Panc1 (cell line): ENCODE measurements at places on chromosomes 11 and 22.

- no peak for DNase-seq
Measured at GRCh38 chr11:116317212-116317611, 455.6 kb downstream of the BUD13 start.

GRCh38 chr22:39935116-39935515, 25.1 kb upstream of the TMA7B start:
- DNase-seq = no peak

GRCh38 chr11:112315861-112316739, 55.4 kb upstream of the PLET1 start:
- DNase-seq = no peak

DNA sequence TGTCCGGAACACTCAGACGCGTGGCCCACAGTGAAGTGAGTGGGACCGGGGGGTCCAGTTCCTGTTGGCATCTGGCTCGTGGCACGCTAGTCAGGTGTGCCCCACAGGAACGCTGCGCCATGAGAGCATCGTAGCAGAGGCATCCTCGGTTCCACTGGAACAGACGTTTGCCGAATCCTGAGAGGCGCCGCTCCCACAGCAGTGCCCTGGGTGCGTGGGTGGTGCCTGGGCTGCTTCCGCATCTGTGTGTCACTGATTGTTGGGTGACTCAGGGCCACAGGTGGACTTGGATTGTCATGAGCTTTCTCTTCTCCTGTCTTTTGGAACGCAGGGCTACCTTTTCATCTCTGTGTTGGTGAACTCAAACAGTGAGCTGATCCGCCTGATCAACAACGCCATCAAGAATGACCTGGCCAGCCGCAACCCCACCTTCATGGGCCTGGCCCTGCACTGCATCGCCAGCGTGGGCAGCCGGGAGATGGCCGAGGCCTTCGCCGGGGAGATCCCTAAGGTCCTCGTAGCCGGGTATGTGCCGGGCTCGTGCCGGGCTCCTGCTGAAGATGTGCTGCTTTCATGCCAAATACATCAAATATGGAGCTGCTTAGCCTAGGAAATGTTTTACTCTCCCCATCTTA, 46.2 kb downstream of the AP2A2 start:
- no peak for DNase-seq

GRCh38 chr22:19965771-19966709, 24.4 kb upstream of the TXNRD2 start:
- no peak for DNase-seq

DNA sequence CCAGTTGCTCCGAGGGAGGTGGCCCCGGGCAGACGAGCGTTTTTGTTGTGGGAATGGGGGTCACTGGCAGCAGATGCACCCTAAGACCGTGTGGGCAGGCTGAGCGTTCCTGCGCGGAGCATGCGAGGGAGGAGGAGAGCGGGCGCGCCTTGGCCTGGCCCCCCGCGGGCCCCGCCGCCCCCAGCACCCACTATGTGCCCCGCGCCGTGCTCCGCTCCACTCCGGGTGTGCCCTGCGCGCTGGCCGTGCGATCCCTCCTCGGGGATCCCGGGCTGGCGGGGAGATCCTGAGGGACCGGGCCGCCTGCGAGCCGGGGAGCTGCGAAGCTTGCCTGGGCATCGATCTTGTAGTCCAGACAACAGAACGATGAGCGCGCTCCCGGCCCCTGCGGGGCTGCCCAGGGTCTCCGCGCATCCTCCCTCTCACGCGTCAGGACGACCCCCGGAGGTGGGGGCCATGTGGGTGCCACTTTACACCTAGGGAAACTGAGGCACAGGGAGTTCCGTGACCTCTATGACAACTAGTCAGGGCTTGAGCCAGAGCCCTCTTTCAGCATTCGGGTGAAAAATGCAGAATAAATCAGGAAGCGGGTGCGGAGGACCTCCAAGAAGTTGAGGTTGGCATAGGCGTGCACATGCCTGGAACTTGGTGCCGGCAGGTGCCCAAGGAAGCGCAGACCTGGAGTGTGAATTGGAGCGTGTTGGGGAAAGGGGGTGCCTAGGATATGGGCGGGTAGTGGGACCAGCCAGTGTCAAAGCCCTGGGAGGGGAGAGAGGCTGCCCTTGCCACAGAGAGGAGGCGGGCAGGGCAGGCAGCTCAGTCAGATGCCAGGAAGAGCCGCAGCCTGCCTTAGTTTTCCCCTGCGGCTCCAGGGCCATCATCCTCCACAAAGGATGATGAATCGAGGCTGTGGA, 1.3 kb upstream of the KMT5B start:
- no peak for DNase-seq

- DNase-seq = no peak
Measured at GRCh38 chr11:61853698-61854169, 25.6 kb downstream of the FADS2 start.

DNA sequence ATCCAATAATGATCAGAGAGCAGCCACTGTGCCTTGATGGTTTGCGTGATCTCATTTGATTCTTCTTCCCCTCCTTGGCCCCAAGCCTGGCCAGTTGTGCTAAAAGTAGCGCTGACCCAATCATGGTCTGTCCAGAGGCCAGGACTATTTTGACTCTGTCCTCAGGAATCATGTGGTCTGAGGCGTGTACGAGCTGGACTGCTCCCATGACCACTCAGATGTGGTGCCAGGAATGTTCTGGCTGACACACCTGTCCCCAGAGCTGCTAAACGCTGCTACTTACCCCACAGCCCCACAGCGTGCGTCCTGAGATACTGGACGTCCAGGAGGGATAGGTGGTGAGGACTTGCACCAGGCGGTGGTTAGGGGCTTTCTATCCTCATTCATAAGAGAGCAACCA, 70.5 kb downstream of the FEZ1 start:
- DNase-seq = no peak

DNA sequence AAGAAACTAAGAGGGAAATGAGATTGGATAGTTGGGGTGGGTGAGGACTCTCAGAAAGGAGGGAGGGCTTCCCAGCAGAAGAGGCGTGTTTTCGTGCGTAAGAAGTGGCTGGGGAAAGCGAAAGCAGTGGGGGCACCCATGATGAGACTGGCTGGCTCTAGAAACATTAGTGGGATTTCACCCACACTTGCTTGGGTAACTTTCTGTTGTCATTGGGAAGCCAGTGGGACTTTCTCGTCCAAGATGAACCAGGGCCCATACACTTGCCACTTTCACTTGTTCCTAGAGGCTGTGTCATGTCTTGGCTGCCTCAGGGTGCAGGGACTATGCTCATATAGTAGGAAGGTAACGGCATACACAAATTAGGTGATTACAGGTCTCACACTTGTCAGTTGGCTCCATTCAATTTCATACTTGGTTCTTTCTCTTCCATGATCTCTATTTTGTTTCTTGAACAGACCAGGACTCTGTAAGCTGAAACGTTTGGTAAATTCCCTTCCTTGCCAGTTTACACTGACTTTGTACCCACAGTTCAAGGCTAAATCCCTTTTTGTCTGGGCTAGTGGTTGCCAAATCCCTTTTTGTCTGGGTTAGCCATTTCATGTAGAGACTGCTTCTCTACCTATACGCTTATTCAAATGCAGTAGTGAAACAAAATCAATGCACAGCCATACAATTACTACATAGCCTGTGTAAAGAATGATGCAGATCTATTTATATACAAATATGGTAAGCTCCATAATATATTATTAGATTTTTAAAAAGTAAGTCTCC, 42.0 kb upstream of the CXCR5 start:
- DNase-seq = no peak

DNA sequence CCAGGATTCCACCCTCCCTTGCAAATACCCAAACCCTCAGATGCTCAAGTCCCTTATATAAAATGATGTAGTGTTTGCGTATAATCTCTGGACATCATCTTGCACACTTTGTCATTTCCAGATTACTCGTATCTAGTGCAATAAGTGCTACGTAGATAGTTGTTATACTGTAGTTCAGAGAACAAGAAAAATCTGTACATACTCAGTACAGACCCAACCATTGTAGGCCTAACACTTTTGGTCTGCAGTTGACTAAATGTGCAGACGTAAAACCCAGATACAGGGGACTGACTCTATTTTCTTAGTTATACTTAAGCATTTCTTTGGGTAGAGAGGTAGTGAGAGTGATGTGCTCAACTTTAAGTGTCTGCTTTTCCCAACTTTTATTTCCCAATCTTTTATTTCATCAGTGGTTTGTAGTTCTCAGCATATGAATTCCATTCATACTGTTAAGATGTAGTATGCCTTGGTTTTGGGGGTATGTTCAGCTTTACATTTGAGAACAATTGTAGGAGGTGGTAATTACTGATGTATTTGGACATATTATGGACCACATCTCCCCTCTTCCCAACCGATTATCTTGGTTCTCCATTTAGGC, 43.9 kb downstream of the DDX6 start:
- DNase-seq = no peak

- no peak for DNase-seq
Measured at GRCh38 chr22:44748524-44748923, 3.9 kb upstream of the ARHGAP8 start.

DNA sequence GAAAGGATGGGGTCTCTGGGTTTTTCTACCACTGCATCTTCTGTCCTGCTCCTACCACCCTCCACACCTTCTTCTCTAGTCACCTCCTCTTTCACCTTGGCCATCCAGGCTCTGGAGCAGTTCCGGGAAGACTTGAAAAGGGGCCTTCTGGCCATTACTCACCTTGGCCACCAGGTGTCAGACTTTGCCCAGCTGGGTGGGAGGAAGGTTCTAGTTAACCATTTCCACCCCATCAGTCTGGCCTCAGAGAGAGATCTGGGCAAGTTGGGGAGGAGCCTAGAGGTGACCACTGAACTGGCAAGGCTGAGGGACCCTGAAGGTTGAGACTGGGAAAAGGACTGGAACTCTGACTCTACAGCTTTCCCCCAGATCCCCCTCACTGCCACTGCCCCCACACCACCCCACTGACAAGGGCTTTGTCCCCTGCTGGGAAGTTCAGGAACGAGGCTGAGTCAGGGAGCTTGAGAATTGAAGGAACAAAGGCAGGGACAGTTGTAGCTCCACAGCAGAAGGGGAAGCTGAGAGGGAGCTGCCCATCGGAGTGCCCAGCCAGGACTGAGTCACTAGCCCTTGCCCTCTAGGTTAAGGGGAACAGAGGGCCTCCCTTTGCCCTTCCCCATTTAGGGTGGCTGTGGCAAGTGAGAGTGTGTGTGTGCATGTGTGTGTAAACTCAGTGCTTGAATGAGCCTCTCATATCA, 3.7 kb upstream of the POLD4 start:
- no peak for DNase-seq

- no peak for DNase-seq
Measured at GRCh38 chr11:8794126-8794525, 111.5 kb downstream of the RPL27A start.

DNA sequence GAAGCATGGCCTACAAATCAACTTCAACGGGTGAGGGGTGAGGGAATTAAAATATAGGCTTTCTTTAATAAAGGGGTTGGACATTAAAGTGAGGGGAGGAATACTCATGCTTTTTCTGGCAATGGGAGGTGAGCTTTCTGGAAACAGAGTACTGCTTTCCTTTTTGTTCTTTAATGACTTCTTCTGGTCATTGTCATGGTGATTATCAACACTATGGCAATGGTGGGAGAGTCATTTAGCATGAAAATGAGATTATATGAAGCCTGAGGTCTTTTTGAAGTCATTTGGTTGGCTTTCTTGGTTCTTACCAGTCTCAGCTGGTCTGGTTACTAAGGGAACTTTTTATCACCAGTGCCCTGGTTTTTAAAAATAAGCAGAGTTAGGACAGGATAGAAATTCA, 475.8 kb upstream of the LRRC4C start:
- no peak for DNase-seq

DNA sequence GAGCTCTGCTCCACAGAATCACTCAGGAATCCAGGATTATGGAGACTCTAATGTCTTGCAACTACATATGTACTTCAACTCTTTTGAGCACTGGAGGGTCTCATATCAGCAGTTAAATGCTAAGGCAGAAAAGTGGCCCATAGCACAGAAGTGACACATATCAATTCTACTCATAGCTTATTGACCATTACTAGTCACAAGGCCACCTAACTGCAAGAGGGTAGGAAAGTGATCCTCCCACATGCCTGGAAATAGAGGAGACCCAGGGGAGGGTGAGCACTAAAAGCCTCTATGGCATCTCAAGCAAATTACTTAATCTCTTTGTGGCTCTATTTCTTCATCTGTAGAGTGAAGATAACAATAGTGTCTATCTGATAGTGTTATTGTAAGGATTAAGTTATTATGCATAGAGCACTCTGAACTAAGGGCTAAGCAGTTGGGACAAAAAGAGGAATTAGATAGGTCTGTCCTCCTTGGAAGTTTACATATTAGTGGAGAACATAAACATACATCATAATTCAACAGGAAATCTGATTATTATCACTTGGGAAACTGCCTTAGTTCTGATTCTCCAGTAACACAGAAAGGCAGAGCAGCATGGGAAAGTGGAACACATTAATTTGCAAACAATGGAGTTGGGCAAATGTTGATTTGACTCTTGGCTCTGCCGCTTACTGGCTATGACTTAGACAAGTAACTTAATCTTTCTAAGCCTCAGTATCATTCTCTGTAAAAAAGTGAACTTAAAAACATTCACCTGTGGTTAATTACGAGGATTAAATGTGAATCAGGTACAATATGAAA, 25.1 kb upstream of the USP47 start:
- DNase-seq = no peak

DNA sequence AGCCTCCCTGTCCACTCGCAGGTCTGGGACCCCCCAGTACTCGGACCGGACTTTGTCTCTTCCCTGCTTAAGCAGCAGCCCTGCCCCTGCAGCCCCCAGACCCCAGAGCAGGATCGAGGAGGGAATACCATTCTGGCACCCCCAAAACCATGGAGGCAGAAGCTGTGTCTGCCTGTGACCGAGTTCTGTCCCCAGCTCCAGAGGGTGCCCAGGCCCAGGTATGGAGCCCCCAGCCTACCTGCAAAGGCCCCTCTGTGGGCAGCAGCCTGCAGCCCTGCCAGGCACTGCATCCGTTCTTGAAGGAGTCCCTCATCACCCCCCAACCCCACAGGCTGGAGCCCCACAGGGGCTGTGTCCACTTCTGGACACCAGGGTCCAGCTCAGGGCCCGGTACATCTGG, 163.8 kb downstream of the BRD1 start:
- no peak for DNase-seq

- DNase-seq = no peak
Measured at GRCh38 chr11:124840666-124841065, 24.6 kb upstream of the ROBO3 start.

DNA sequence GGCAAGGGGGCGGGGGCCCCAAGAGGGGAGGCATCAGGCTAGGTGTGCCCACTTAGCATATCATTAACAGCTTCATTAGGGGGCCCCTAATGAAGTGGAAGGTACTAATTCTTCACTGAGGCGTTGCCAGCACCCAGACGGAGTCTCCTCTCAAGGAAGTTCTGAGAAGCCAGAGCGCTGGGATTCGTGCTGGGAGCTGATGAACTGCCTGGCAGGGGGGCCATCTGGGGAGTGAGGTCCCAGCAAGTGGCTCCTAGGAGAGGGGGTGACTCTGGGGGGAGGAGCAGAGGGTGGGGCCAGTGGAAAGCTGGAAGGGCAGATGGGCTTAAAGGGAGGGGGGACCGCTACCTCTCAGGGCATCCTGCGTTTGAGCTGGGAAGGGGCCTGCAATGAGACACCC, 29.8 kb downstream of the DAGLA start:
- no peak for DNase-seq

- no peak for DNase-seq
Measured at GRCh38 chr11:27204529-27204928, 158.5 kb downstream of the CCDC34 start.
